NCI-H187 (cell line): ENCODE measurements at places on chromosomes 6 and 20.

- DNase-seq = no peak
These were observed 63.5 kb downstream of the TBXT start for GRCh38 chr6:166104107-166104506.

DNA sequence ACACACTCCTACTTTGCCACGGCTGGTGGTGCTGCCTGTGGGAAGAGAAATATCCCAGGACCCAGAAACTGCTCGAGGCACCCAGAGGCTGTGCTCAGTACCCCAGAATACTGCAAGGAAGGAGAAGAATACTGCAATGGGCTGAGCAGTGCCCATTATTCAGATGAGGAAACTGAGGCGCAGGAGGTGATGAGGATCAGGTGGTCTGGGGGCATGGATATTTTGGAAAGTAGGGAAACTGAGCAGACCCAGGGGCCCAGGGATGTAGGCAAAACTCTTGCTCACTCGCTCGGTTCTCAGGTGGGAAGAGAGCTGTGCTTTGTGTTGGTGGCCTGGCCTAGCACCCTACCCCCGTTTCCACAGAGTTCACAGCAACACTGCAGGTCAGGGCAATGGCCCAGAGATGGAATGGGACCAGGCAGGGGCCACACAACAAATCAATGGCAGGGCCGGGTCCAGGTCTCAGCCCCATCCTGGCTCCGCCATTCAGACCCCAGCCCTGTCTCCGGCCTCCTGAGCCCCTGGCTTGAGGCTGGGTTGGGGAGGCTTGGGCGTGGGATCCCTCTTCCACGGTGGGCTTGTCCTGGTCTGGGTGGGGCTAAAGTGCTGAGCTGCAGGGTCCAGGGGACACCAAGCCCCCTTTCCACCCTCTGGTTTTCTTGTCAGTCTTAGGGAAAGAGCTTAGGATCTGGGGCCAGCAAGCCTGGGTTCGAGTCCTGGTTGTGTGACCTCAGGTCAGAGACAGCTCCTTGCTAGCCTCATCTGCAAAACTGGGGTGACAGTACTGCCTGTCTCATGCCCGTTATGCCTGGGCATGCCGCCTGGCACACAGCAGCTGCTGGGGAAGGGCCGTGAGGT lies 33.9 kb downstream of the SUN5 start:
- DNase-seq = no peak

- DNase-seq = no peak
These were observed 317.2 kb upstream of the CDYL start for GRCh38 chr6:4459032-4459431.

GRCh38 chr6:40778918-40779317 lies 191.8 kb upstream of the LRFN2 start:
- no peak for DNase-seq

DNA sequence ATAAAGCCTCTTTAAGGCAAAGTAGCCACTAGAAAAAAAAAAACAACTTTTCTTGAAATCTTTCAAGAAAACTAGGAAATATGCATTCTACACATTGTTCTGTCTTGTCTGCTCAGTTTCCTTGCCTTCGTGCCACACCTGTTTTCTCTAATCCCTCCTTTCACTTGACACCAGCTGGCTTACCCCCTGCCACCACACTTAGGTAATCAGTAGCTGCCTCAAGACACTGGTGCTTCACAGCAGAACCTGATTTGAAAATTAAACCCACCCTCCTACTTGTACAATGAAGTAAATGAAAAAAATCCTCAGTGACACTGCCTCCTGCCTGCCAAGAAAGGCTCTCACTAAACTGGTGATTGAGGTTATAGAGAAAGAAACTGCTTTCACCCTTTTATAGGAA lies 45.8 kb upstream of the SCML4 start:
- no peak for DNase-seq

DNA sequence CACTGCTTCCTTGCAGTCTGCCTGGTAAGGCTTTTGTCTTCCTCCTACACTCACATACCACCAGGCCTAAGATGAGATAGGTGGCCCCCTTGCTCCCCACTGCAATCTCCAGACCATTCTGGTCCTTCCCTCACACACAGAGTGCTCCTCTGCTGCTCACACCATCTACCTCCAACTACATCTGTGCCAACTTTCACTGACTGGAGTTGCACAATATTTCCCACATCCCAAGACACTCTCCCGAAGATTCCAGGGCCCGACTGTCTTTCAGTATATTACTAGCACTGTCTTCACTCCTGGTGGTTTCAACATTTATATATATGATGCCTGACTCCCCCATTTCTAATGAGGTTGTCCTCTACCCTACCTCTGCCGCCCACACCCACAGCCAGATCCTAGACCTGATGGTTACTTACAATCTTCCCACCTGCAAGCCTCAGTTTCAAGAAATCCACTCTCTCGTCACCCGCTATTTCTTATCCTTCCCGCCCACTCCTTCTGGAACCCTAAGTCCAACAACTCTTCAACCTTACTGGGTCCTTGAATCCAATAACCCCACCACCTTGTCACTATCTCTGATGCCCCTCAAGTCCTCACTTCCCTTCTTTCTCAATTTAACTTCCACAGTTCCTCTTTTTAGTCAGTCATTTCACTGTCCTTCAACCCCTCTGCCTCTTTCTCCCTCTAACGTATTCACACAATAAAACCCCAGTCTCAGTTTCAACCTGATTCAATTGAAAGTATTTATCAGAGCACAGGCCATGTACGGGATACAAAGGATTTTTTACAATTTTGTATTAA lies 21.6 kb downstream of the RALGAPA2 start:
- no peak for DNase-seq

- no peak for DNase-seq
These were observed 87.7 kb downstream of the HIVEP1 start for GRCh38 chr6:12099623-12100338.

DNA sequence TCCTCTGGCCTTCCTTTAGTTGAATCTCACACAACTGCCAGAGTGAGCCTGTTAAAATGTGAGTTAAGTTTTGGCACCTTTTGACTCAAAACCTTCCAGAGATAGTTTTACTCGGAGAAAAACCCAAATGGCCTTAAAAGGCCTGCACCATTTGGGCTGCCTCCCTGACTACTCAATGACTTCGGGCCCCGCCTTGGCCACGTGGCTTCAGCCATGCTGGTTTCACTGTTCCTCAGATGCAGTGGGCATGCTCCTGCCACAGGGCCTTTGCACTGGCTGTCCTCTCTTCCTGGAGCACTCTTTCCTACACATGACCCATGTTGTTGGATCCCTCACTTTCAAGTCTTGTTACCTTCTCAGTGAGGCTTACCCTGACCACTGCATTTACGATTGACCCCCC lies 18.3 kb downstream of the VEGFA start:
- no peak for DNase-seq

- DNase-seq = no peak
These were observed 13.2 kb downstream of the MMP24OS start for GRCh38 chr20:35264755-35265154.

GRCh38 chr6:143806282-143807102 lies 36.6 kb upstream of the LTV1 start:
- no peak for DNase-seq

GRCh38 chr6:82072751-82073150 lies 174.8 kb downstream of the IBTK start:
- DNase-seq = no peak

GRCh38 chr6:4977468-4977867 lies 26.4 kb downstream of the RPP40 start:
- DNase-seq = no peak

DNA sequence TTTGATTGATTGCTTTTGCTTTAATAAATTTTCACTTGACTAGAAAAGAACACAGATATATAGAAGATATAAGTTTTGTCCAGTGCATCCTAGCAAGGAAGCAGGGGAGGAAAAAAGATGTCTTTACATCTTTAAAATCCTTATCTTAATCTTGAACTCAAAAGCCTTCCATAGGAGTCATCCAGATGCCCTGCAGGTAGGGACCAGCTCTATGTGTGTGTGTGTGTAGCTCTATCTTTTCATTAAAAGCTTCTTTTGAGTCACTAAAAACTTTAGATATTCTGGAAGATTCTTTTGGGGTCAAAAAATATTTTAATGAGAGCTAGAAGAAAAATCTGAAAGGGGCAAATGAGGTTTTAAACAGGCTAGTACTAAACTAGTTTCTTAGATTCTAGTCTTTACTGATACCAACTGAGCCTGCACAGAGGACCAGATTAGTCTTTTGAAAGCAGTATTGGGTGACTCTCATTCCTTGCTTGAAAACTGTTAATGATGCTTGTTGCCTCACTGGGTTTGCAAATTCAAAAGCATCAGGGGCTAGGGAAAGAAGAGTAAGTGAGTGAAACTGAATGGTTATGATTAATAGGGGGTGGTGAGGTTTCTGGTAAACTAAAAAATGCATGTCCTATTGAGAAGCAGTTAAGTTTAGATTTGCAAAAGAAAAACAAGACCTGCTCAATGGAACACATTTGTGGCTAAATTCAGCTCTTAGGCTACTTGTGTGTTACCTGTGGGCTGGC lies 40.6 kb upstream of the JAG1 start:
- no peak for DNase-seq

DNA sequence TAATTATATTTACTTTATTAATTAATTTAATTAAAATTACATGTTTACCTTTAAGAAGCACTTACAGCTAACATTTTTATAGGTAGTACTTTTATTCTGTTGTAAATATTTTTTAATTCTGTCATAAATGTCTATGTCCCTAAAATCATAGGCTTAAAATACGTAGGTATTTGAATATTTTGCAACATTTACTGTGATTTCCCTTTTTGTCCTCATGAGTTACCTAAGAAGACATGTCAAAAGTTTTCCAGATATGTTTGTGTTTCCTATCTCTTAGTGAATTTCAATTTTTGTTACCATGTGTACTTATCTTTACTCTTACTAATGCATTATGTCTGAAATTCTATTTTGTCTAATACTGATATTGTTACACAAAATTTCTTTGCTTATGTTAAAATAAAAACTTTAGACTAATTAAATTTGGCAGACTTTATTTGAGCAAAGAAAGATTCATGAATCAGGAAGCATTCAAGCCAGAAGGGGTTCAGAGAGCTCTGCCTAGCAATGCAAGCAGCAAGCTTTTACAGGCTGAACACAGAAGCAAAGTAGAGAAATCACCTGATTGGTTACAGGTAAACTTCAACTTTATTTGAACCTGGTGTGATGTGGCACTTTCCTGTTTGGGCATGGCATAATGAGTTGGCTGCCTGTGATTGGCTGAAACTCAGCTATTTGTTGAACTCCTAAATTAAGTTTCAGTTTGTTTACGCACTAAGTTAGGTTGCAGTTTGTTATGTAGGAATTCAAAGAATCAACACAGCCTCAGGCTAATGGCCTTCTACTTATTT lies 123.2 kb upstream of the TMEM170B start:
- DNase-seq = no peak

GRCh38 chr6:19538096-19538495 lies 299.1 kb upstream of the ID4 start:
- peak; percentile 89 for DNase-seq

GRCh38 chr6:167824591-167825331 lies 1.9 kb upstream of the AFDN start:
- no peak for DNase-seq

DNA sequence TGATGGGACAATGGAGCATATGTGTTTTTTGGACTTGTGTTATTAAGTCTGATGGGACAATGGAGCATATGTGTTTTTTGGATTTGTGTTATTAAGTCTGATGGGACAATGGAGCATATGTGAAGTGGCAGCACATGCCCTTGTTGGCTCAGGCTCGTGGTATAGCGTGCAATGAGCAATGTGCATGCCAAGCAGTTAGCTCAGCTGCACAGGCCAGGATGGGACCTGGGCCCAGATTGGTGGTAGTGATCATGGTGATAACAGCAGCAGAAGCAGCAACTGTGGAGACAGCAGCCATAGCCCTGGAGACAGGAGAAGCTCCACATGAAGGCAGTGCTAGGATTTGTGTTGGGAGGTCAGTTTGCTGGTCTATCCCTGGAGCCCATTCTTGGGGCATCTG lies 61.1 kb downstream of the IL20RA start:
- no peak for DNase-seq

DNA sequence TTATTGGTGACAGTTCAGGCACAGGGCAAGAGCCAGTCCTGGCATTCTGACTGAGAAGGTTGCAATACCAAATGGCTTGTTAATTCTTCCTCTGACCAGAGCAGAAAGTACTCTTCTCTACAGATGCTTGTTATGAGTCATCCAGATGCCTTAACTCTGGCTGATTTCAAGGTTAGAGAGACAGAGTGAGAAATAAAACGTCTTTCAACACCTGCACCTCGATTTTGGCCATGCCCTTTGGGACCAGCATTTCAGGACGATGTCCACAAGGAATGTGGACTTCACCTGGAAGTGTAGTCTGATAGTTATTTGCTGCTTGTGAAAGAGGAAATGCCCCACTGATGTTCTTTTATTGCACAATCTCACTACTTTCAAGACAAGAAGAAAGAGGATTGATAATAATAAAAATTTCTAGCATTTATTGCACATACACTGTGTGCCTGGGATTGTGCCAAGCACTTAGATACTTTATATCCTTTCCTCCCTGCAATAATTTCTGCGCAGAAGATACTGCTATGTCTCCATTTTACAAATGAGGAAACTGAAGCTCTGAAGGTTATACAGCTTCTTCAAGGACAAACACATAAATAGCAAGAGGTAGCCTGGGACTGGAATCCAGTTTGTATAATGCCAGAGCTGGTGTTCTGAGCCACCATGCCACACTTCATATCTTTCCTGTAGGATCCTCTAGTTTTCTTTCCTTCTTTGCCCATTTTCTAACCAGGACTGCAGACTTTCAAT lies 33.5 kb upstream of the MCM3 start:
- DNase-seq = no peak
